ENCODE measurements at places on chromosomes 6 and 20.

GRCh38 chr6:20688710-20689500 lies 154.6 kb downstream of the CDKAL1 start:
- no peak for DNase-seq

DNA sequence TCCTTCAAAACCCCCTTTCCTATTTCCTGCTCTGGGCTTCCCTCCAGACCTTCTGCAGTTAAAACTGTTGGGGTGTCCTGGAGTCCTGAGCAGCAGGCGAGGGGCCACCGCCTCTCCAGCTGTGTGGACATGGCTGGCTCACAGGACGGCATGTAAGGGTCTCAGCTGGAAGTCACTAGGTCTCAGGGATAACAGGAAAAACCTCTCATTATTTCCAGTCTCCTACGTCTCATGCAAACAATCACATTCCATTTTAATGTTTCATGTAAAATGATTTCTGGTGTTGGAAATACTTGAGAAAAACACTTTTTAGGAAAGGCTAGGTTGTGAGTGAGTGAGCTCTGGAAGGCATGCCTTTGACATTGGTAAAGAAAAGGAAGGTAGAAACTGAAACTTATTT lies 158.7 kb downstream of the SCML4 start:
- no peak for DNase-seq

GRCh38 chr20:16158090-16158975 lies 414.9 kb downstream of the KIF16B start:
- DNase-seq = no peak

- no peak for DNase-seq
These were observed 196.3 kb downstream of the SYNDIG1 start for GRCh38 chr20:24665741-24666191.
